ENCODE measurements at places on chromosomes 1 and 21.

DNA sequence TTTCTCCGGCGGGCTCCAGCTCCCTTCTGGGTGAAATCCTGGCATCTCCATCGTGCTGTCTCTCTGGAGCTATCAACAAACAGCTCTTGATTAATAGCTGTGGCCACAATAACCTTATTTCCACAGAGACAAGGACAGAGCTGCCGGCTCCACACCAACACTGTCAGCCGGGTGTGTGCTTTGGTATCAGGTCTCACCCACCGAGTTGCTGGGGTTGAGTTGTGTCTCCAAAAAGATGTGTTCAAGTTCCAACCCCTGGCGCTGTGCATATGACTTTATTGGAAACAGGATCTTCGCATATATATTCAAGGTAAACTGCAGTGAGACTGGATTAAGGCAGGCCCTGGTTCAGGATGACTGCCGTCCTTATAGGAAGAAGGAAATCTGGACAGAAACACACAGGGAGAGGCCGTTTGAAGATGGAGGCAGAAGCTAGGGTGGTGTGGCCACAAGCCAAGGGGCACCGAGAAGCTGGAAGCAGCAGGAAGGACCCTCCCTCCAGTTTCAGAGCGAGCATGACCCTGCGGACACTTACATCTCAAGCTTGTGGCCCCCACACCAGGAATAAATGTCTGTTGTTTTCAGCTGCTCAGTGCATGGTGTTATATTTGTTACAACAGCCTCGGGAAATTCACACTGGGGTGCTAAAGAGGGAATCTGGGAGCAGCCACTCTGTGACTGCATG lies 88.4 kb upstream of the TMPRSS2 start:
- no peak for DNase-seq

DNA sequence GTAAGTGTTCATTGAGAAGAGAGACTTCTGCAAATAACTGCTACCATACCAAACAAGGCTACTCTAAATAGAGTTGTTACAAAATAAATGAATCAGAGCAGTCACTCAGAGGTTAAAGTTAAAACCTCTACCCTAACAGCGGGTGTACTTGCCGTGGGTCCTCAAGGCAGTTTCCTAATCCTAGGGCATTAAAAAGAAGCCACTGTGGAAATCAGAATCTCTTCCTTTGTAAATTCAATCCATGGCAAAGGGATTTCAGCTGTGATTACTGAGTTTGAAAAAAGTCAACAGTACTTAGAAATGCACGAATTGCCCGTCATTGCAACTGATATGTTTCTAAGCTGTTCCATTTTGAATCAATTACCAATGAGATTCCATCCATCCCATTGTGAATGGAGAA lies 13.5 kb downstream of the TBX15 start:
- DNase-seq, result no peak

GRCh38 chr1:46637444-46638083 lies 21.0 kb upstream of the MOB3C start:
- DNase-seq, result no peak

- DNase-seq, result no peak
These were observed at the start of gene PLCH2 for GRCh38 chr1:2476061-2476999. Gene PLCH2 (plus strand): TSS chr1:2476289. CDS start chr1:2476589, 300 bp downstream.

- no peak for DNase-seq
These were observed 56.8 kb upstream of the CFHR3 start for GRCh38 chr1:196717868-196718267.

GRCh38 chr1:10471411-10472219 lies 714 bp downstream of the DFFA start:
- no peak for DNase-seq

- no peak for DNase-seq
These were observed 137.7 kb downstream of the NAV1 start for GRCh38 chr1:201676641-201677040.

- no peak for DNase-seq
These were observed 13.3 kb upstream of the CPT2 start for GRCh38 chr1:53183095-53183990.

GRCh38 chr1:246733704-246734103 lies 9.5 kb downstream of the SCCPDH start:
- DNase-seq, result no peak

DNA sequence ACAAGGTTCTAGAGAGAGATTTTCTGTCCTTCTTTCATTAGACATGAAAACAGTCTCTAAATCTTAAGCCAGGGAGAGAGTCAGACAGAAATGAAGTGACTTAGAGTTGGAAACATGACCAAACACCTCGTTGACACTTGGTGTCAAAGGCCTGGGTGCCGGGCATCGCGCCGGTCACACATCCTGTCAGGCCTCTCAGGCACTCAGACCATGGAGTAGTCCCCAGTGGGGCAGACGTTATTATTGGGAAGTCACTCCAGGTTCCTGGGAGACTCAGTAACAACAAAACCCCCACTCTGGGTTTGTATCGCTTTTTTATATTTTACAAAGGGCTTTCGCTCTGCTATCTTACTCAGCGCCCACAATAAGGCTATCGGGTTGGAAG lies 25.8 kb downstream of the KCNN3 start:
- no peak for DNase-seq

DNA sequence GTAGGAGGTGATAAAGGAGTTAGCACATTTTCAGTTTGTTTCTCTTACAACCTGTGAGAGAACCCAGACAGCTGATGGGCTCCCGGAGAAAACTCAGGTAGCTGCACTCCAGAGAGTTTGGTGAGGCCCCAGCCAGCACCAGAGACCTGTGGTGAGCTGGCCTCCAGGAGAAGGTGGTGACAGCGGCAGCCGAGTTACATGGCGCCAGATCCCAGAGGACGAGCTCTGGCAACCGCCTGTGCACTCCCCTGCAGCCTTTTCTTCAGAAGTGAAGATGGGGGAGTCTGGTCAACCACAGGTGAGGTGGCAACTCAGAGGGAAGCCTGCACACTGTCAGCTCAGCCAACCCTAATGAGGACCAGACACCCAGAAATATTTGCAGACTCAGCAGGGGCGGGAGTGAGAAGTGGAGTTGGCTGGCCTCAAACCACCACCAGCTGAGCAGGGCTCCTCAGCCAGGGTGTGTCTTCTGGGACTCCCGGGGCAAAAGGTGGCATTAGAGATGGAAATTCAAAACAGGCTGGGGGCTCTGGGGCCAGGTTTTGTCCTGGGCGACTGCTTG lies 209.7 kb downstream of the SETD4 start:
- no peak for DNase-seq

DNA sequence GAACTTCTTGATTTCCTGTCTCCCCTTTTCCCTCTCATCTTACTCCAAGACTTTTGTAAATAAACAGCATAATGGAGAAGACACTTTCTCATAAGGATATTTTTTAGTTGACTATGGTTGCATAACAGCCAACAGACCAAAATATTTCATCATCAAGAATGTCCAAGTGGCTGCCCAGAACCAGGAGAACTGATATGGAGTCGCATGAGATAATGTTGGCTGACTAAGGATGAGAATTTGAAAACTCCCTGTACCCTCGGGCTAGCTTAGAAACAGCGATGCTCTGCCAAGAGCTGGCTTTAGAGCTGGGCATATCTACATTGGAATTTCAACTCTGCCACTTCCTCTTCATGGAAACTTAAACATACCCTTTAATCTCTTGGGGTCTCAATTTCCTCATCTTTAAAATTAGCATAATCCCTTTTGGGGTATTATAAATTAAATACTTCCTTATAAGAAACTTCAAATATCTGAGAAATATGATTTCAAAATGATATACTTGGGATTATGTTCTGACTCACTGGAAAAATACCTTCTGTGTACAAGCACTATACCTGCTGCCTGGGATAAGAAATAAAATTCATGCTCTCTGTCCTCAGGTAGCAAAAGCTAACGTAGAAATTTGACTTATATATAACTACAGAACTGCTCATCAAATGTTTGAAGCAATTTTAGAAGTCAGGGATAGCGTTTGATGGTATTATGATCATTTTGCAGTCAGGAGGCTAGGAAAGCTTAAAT lies 777.3 kb downstream of the LTN1 start:
- DNase-seq, result no peak

DNA sequence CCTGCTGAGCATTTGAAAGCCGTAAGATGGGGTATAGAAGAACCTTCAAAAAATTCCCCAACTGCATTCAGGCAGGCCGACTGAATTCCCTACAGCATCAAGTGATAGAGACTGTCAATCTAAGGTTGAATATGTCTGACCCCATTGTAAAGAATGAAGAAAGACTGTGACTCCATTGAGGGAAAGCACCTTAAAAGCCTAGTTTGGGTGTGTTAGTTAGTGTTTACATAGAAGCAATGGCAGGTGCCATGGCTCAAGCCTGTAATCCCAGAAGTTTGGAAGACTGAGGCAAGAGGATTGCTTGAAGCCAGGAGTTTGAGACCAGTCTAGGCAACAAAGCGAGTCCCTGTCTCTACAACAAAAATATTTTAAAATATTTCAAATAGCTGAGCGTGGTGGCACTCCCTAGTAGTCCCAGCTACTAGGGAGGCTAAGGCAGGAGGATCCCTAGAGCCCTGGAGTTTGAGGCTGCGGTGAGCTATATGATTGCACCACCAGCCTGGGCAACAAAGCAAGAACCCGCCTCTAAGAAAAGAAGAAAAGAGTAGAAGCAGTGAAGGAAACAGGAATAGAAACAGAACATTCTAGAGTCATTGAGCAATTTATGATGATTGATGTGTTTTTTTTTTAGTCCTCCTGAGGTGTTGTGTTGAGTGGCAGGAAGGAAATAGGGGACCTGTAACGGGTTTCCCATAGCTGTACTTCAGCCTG lies 15.4 kb downstream of the POLR3GL start:
- DNase-seq, result peak; percentile 28

DNA sequence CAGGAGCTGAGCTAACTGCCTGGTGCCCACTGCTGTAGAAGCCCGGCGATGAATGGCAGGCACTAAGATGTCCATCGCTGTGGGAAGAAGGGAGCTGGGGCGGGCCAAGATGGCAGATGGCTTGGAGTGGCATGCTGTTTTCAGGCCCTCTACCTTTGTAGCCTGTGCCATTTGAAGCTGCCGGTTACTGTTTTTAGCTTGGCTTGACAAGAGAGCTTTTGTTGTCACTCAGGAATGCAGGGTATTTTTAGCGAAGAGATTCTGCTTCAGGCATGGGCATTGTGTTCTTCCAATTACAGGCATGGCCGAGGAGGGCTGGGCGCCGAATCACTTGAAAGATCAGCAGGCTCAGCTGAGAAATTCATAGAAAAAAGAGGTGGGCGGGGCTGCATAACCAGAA lies 348.7 kb downstream of the RPS6KC1 start:
- no peak for DNase-seq

- DNase-seq, result no peak
These were observed 67.5 kb downstream of the CCDC185 start for GRCh38 chr1:223460566-223461189.

DNA sequence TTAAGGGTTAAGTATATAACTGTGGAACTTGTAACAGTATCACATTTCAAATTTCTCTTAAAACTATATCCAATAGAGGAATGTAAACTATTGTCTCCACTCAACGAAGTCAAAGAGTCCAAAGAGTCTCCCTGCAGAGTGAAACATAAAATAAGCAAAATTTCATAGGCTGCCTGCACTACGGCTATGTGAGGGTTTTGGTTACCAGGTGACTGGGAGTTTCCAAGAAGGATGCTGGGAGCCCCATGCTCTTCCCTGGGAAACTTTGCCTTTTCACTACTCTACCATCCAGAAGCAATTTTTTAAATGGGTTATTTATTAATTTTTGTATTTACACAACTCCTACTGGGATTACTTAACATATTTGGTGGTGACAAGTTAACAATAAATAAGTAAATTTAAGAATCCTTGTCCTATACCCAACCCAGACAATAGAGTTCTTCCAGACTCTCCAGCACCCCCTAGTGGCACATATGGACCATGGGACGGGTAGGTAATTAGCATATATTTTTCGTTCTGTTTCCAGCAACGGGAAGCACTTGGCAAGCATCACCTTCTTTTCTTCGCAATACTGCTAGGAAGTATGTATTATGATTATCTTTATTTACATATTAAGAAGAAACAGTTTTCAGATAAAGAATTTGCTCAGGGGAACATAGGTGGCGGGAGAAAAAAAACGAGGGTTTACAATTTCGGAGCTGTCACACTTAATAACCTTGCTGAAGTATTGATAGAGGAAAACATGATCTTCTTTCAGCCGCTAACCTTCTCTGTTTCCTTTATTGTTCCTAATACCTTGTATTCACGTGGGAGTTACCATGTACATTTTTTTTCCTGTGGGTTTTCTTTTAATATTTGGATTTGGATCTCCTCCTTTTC lies 3.5 kb downstream of the FMO2 start:
- no peak for DNase-seq

DNA sequence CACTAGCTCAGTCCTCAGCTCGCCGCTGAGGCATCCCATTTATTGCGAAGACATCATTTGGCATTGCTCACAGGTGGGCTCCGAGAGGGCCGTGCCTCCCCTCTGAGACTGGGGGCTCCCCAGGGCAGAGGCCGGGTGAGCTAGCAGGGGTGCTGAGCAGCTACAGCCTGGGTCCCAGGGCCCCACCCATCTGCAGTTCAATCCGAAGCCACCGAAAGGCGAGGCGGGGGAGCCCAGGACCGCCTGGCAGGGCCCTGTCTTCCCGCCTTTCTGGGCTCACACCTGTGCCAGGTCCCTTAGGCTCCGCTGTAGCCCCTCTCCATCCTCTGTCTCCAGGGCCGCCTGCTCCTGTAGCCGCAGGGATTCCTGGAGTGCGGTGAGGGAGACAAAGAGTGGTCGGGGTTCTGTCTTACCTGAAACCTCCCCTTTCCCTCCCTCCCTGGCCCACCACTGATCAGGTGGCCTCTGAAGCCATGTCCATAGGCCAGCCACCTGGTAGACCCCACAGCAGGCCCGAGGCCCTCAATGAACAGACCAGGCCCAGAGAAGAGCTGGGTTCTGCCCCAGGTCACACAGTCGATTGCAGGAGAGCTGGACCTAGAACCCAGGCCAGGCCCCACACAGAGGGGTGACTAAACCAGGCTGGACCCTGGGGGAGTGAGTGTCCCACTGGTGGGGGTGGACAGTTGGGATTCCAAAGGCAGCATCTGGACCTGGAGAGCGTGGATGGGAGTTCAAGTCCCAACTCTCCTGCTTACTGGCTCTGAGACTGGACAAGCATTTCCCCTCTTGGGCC lies 18.1 kb upstream of the NBPF1 start:
- DNase-seq, result no peak

DNA sequence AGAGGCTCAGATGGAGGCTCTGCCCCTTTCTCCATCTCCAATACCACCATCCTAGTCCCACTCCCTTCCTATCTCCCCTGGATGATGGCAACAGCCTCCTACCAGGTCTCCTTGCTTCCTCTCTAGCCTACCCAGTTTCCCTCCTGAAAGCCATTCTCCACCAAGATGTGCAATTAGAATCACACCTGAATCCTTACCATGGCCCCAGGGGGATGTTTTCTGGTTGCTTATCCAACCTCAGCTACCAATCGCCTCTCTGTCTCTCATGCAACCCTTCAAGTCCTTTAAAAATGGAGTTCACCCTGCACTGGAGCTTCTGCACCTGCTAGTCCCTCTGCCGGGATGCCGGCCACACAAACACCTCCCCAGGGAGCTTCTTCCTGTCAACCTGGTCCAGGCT lies 2.9 kb downstream of the RCAN1 start:
- DNase-seq, result no peak

GRCh38 chr1:21311016-21311415 lies 20.8 kb upstream of the ECE1 start:
- no peak for DNase-seq
